CD4-positive, alpha-beta memory T cell (primary cell): ENCODE measurements at places on chromosomes 3 and 15.

- no peak for DNase-seq
Measured at GRCh38 chr15:100468285-100468684, 60.5 kb downstream of the CERS3 start.

DNA sequence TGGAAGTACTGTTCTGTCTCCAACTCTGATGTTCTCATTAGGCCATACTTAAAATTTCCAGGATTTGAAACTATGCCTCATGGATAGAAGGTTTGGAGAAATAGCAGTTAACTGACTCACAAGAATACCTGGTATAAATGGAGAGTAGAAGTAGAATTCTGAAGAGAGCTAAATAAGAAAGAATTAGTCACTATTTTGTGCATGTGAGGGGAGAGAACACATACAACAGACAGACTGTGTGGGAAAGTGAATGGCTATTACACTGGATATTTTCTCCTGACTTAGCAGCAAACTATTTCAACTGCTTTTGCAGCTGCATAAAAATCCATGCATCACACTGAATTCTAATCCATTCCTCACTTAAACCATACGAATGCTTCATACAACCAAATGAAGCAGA lies 71.3 kb downstream of the C3orf70 start:
- DNase-seq = no peak

GRCh38 chr3:12629560-12629959 lies 34.4 kb downstream of the RAF1 start:
- DNase-seq = no peak

DNA sequence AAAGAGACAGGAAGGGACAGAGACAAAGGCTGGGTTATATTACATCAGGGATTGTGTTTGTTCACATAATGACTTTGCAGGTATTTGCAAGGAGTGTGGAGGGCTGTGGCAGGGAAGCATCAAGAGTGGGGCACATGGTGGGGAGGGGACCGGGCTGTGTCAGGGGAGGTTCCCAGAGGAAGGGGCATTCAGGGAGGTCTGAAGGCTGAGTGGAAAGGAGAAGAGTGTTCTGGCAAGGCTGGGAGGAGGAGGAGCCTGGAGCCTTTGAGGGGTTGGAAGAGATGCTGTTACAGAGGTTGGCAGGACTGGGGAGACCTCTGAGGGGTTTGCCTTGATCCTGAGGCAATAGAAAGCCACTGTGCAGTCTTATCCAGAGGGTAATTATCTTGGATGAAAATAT lies 49.4 kb downstream of the EXOG start:
- no peak for DNase-seq

DNA sequence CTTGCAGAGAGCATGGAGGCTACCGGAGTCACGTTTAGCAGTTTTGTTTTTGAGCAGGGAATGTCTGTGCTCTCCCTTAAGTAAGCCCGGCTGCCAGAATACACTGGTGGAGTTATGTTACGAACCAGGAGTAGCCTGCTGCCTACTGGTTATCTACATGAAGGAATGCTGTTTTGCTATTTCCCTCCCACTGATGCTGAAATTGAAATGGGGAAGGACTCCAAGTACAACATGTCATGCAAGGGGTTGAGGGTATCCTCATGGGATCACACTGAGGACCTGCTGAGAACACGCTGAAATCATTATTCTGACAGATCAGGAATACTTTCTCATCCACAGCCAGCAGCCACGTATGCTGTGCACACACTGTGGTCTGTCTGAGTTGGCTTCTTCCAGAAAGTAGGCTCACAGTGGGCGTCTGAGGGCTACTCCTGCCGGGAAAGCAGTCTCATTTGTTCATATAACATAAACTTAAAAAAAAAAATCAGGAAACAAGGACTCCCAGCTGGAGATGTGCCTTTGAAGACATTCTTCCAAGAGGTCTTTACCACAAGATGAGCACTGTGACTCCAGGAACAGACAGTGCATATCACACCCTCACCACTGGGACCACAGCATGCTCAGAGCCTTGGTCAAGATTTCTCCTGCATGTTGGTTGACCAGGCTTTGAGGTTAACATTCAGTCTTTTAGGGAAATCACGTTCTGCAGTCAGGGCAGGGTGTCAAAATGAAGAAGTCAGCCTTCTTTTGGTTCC lies 300.4 kb upstream of the RASGRP1 start:
- no peak for DNase-seq
